ENCODE measurements at places on chromosomes 3 and 15.

- H3K4me3 ChIP-seq = no peak overlapping the region
- H3K27me3 ChIP-seq = no peaks in the 10 kb centered on the region
- H3K36me3 ChIP-seq = no peaks in the 10 kb centered on the region
- no peak for DNase-seq
- H3K27ac ChIP-seq = no peak overlapping the region
Measured at GRCh38 chr3:122030381-122031122, 8.5 kb upstream of the ILDR1 start.

DNA sequence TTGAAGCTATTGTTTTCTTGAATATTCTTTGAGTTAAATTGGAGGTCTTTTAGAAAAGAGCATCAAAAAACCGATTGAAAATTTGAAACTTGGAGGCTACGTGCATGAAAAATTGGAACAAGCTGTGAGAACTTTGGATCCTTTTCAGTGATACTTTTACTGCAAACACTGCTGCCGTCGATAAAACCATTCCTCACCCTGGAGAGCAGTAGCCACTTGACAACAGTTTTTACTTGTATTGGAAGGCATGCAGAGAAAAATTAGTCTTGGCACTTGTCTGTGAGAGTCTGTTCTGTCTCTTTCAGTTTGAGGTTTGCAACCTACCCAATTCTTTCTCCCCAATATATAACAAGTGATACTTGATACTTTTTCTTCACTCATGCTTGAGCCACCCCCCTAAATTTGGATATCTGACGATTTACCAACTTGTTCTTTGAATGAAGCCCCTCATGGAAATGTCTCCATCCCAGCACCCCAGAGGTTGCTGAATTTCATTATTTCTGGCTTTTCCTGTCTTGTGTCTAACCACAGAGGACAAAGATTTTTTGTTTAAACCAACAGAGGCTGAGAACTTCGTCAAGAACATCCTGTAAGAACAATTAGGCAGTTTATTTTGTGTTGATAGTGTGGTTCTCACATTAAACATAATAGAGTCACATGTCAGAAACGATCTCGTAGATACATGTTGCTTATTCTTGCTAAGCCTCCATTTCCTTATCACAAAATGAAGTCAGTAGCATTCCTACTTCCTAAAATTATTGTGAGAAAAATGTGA is 307.3 kb upstream of the PLSCR5 start:
- no peak overlapping the region for H3K4me3 ChIP-seq
- no peak for DNase-seq
- H3K27me3 ChIP-seq = no peaks in the 10 kb centered on the region
- no peaks in the 10 kb centered on the region for H3K4me1 ChIP-seq

DNA sequence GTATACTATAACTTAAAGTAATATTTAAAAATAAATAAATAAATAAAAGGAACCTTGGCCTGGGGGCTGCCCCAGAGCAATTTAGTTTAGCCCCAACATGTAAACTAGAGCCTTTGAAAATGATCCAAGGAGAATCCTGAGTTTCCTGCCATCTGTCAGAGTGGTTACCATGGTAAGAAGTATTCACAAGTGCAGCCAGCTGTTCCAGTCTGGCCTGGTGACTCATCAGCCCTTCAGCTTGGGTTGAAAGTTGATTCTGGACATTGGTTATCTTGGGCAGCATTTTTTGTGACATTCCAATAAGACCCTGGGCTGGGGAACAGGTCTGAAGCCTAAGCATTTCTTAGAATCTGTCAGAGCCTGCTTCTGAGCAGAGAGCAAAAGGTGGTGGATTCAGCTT is 72.7 kb upstream of the LRTM1 start:
- no peak overlapping the region for H3K4me3 ChIP-seq
- DNase-seq = no peak
- no peak overlapping the region for H3K27ac ChIP-seq
- no peaks in the 10 kb centered on the region for H3K4me1 ChIP-seq
- H3K27me3 ChIP-seq = no peaks in the 10 kb centered on the region

DNA sequence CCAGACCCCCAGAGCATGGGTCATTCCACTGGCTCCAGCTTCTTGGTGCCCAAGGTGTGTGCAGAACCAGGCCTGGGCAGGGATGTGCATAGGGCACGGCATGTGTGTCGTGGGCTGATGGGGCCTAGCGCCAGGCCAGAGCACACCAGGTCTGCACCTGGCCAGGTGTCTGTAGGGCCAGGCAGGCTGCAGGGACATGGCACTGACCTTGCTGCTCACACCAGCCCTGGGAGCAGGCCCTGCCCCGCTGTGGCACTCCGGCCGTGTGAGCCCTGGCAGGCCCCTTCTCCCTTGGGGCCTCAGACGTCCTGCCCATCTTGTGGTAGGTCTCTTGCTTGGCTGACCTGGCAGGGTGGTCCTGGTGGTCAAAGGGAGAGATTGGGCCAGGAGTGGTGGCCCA is 84.3 kb upstream of the RPL32 start:
- no peaks in the 10 kb centered on the region for H3K27me3 ChIP-seq
- DNase-seq = no peak
- H3K4me1 ChIP-seq = no peaks in the 10 kb centered on the region
- no peak overlapping the region for H3K27ac ChIP-seq
- no peak overlapping the region for H3K4me3 ChIP-seq

GRCh38 chr15:98581715-98582114 is 66.6 kb upstream of the IGF1R start:
- no peaks in the 10 kb centered on the region for H3K27me3 ChIP-seq
- no peaks in the 10 kb centered on the region for H3K4me1 ChIP-seq
- no peaks in the 10 kb centered on the region for H3K36me3 ChIP-seq
- H3K27ac ChIP-seq = no peak overlapping the region
- no peak overlapping the region for H3K4me3 ChIP-seq
- DNase-seq = peak; percentile 7

GRCh38 chr15:63946524-63947065 is 99.7 kb downstream of the DAPK2 start:
- no peak overlapping the region for H3K27ac ChIP-seq
- H3K36me3 ChIP-seq = no peaks in the 10 kb centered on the region
- 0 out of 2 replicates have a peak, but pooled peaks cover 3% of the 10 kb centered on the region for H3K4me1 ChIP-seq
- H3K4me3 ChIP-seq = no peak overlapping the region

DNA sequence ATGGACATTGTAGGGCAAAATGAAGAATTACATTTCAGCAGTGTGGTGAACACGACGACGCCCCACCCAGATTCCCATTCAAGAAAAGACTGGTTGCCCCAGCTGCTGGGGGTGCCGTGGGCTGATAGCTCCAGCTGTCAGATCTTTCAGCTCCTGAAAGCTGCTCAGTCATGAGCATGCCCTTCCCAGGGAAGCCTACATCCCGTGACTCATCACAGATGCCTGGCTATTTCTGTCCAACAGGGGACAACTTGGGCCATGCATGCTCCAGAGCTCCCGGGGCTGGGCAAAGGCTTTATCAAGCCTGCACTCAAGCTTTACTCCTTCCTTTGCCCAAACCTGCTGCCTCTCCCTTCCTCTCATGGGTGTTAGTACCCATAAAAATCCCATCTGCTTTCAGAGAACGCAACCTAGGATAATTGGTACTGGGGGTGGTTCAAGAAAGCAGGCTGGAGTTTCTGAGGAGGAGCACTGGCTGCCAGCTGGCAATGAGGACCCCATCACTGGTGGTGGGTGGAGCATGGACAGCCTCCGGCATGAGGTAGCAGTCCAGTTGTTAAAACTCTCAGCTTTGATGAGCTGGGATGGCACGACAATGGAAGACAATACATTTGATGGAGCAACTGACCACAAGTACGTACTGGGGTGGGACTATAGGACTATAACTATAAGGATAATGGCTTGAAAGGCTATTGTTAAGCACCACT is 16.4 kb upstream of the ST8SIA2 start:
- no peak overlapping the region for H3K4me3 ChIP-seq
- H3K27me3 ChIP-seq = no peaks in the 10 kb centered on the region
- no peak overlapping the region for H3K27ac ChIP-seq
- no peaks in the 10 kb centered on the region for H3K36me3 ChIP-seq
- DNase-seq = no peak

- H3K27ac ChIP-seq = no peak overlapping the region
- no peaks in the 10 kb centered on the region for H3K27me3 ChIP-seq
- H3K4me3 ChIP-seq = no peak overlapping the region
- DNase-seq = no peak
- H3K4me1 ChIP-seq = no peaks in the 10 kb centered on the region
- no peaks in the 10 kb centered on the region for H3K36me3 ChIP-seq
Measured at GRCh38 chr3:131067983-131068382, 41.3 kb downstream of the NEK11 start.

DNA sequence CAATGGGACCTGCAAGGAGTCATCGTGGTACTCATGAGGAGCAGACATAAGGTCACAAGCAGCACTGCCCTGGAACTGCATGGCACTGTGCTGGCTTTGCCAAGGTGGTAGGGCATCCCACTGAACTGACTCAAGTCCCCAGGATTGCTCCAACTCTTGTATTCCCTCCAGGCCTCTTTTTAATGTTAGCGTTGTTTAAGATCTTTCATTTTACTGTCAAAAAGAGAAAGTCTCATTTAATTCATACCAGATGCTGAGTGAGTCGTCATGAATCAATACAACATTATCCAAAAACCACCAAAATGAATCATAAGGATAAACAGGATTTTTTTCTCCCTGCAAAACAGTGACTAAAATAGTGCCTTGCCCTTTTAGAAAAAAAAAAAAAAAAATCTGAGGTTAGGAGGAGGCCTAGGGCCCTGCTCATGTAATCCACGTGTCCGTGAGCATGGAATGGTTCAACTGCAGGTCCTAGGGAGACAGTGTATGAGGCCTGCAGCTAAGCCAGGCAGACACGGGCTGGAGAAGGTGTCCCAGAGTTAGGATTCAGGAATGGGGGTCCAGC is 36.7 kb upstream of the BLM start:
- H3K27me3 ChIP-seq = no peaks in the 10 kb centered on the region
- no peak overlapping the region for H3K27ac ChIP-seq
- H3K36me3 ChIP-seq = no peaks in the 10 kb centered on the region
- H3K4me3 ChIP-seq = no peak overlapping the region

GRCh38 chr3:106004826-106005225 is 136.0 kb upstream of the CBLB start:
- no peaks in the 10 kb centered on the region for H3K27me3 ChIP-seq
- no peak overlapping the region for H3K4me3 ChIP-seq
- DNase-seq = no peak

DNA sequence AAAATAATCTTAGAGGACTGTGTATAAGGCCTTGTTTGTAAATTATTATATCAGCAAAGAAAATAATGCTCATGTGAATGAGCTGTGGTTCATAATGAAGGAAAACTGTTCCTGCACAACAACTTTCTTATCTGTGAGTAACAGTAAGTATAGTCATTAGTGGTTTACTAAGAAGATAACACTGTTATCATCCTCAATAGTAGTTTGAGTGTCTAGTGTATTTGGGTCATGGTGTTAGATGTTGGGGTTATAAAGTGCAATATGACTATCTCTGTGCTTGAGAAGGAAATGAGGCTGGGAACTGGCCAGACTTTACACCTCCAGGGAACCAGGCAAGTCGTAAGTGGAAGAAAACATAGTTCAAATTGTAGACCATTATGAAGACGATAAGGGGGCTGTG is 15.6 kb downstream of the VPS8 start:
- no peaks in the 10 kb centered on the region for H3K36me3 ChIP-seq
- H3K27me3 ChIP-seq = no peaks in the 10 kb centered on the region
- no peak overlapping the region for H3K27ac ChIP-seq
- no peak overlapping the region for H3K4me3 ChIP-seq
- no peaks in the 10 kb centered on the region for H3K4me1 ChIP-seq
- DNase-seq = no peak

GRCh38 chr15:101556273-101556672 is 66.8 kb upstream of the PCSK6 start:
- H3K4me3 ChIP-seq = no peak overlapping the region
- no peak overlapping the region for H3K27ac ChIP-seq
- no peaks in the 10 kb centered on the region for H3K27me3 ChIP-seq
- DNase-seq = no peak
- no peaks in the 10 kb centered on the region for H3K36me3 ChIP-seq

DNA sequence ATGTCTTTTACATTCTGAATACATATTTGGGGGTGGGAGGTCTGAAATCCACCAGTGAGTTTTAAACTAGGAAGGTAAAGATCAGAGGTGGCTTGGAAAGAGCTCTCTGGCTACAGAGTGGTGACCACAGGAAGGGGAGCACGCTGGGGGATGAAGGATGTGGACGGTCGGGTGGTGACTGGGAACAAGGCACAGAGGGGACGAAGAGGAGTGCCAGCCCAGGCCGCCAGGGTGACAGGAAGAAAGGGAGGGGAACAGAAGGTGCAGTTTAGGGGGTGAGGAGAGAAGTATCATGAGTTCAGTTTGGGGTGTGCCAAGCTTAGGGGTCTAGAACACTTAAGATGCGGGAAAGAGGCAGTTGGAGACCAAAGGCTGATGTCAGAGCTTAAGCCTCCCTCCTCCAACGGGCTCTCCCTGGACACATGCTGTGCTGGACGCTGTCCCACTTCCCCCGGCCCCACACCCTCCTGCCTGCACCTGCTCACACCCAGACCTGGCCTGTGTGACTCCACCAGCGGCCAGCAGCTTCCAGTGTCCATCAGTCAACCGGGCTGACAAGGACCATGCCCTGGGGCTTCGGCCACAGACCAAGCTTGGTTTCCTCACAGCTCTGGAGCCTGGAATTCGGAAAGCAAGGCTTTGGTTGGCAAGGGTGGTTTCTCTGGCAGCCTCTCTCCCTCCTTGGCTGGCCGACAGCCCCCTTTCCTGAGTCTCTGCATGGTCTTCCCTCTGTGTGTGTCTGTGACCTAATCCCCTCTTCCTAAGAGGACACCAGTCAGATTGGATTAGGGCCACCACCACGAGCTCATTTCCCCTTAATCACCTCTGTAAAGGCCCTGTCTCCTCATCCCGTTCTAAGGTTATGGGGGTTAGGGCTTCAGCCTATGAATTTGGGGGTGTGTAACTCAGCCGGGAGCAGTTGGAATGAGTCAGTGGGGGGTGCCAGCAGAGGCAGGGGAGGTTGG is 120.4 kb upstream of the IQSEC1 start:
- H3K36me3 ChIP-seq = no peaks in the 10 kb centered on the region
- no peak overlapping the region for H3K27ac ChIP-seq
- H3K4me1 ChIP-seq = no peaks in the 10 kb centered on the region

DNA sequence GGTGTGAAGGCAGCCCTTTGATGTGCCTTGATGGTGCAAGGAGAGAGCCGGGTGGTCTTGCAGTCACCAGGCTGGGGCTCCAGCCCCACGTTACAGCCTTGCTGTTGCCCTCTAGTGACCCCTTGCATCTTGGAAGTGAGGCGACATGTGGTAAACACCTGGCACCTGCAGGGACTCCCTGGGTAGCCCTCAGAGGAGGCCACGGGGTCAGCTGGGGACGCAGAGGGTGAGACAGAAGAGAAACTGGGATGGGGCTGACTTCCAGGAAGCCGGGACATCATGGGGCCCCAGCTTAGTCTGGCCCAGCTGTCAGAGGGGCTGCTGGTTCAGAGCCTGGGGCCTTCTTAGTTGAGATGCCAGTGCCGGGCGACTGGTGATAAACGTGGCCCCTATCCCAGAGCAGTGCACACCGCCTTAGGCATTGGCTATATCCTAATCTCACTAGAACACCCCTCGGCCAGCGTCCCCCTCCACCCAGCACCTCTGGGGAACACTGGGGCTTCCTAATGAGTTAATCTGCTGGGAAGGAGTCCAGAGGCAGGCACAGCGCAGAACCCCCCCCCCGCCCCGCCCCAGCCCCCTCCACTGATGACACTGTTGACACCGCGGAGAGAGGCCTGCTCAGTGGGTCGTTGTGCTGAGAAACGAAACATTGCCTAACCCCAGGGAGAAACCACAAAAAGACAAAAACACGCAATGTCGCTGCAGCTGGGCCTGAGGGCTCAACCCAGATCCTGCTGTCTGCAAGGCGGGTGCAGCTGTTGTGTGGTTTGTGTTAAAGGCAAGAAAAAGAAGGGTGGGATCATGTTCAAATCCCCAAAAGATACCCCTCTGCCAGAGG is 60.5 kb upstream of the KLF13 start:
- no peaks in the 10 kb centered on the region for H3K27me3 ChIP-seq
- peak; percentile 33 for DNase-seq
- H3K36me3 ChIP-seq = no peaks in the 10 kb centered on the region
- H3K4me1 ChIP-seq = peaks cover 12% of the 10 kb centered on the region

- DNase-seq = no peak
- H3K36me3 ChIP-seq = no peaks in the 10 kb centered on the region
- H3K27ac ChIP-seq = no peak overlapping the region
Measured at GRCh38 chr15:90915808-90916440, 12.8 kb downstream of the MAN2A2 start.
